NCI-H69 (cell line): ENCODE measurements at places on chromosomes 7 and 10.

GRCh38 chr10:1280466-1281404 is 224.6 kb downstream of the WDR37 start:
- DNase-seq = no peak

DNA sequence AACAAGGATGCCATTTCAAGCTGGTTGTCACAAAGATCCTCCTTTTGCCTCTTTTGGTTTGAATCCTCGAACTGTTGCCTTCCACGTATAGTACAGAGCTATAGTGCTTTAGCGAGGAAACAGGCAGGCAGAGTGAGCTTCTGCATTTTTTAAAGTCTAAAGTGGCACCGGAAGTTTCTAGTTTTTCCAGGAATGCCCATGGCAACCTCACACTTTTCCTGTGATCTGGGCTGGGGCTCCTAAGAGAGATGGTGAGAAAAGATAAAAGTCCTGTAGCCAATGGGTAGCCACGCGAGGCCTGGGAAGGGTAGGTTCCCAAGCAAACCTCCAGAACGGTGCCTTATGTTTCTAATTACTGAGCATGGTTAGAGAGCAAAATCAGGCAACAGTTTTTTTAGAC is 76.7 kb downstream of the CALD1 start:
- DNase-seq = no peak

DNA sequence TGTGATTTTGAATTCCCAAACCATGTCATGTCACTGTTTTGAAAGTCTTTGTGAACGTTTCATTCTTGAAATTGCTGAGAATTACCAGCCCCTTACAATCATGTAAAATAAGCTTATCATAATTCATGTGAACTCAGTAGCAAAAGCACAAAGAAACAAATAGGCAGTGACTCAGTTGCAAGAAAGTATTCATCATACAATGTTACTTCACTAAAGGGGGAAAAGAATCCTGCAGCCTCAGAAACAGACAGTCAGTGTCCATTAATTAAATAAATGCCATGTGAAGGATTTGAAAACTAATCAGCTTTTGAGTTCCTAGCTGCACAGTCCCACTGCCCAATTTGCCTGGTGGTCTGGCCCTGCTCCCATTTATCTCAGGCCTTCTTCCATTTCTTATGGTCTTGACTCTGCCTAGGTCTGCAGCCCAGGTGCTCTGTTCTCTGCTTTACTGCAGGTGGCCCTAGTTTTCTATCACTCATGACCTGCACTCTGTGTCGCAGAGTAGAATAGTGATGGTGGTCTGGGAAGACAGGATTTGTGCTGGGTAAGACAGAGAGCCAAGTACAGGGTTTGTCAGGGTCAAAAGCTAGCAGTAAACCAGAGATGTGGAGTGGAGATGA is 99.7 kb downstream of the PLCE1 start:
- DNase-seq = no peak

- peak; percentile 57 for DNase-seq
These were observed 6.7 kb downstream of the BHLHA15 start for GRCh38 chr7:98217623-98218582.

GRCh38 chr7:83701736-83702135 is 52.8 kb upstream of the SEMA3E start:
- DNase-seq = no peak

DNA sequence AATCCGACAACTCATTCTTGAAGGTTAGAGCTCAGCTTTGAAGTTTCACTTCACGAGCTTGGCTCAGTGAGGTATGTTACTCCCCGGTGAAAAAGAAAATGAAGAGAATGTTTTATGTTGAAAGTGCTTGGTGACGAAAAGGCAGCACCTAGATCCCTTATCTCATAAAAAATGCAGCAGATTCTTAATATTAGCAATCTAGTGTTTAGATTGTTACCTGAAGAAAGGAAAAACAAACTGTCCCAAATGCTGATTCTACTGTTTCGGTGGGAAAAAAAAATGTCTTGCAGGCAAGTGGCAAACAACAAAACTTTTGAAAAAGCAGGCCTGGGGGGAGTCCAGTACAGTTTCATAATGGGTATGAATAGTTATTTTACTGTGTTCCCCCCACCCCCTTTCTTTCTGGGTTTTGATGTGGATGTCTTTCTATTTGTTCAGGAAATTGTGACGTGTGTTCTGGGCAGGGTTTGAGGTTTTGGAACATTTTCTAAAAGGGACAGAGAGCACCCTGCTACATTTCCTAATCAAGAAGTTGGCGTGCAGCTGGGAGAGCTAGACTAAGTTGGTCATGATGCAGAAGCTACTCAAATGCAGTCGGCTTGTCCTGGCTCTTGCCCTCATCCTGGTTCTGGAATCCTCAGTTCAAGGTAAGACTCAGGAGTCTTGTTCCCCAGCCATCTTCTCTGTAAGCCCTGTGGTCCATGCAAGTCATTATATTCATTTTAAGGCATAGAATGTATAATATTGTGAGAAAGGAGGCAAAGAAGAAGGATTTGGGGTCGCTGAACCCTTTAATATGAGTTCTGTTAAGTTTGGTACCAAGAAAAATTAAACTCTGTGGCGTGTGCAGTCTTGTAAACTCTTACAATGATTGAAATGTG is at the start of gene SRGN:
Gene SRGN (plus strand): TSS at position 514 of the 881 bp plus-strand sequence. CDS start 55 bp downstream, at position 569.
- DNase-seq = no peak

DNA sequence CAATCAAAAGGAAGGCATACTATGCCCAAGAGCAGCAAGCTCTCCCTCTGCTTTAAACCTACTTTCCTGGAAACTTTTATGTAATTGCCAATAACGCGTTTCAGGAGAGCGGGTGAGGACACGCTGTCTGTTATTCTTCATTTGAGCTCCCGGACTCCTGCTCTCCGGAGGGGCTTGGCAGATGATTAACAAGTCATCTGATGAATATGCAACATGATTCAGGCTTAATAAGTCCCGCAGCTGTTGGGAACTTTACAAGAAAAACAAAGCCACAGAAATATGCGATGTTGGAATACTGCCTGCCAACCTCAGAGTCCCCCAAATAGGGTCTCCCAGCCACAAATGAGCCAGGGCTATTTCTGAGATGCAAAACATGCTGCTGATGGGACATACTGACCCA is 348.0 kb downstream of the GPAM start:
- DNase-seq = no peak

- DNase-seq = peak; percentile 94
These were observed at the start of gene CABCOCO1 for GRCh38 chr10:61662794-61663259. TSS of gene CABCOCO1 (plus strand) at chr10:61662929. CDS start at chr10:61662973, 44 bp downstream.

GRCh38 chr7:77399816-77400215 is 16.3 kb downstream of the GSAP start:
- no peak for DNase-seq

GRCh38 chr10:117647306-117647705 is 104.8 kb downstream of the EMX2 start:
- DNase-seq = peak; percentile 13

- no peak for DNase-seq
These were observed 10.6 kb upstream of the PWWP2B start for GRCh38 chr10:132386419-132386831.

DNA sequence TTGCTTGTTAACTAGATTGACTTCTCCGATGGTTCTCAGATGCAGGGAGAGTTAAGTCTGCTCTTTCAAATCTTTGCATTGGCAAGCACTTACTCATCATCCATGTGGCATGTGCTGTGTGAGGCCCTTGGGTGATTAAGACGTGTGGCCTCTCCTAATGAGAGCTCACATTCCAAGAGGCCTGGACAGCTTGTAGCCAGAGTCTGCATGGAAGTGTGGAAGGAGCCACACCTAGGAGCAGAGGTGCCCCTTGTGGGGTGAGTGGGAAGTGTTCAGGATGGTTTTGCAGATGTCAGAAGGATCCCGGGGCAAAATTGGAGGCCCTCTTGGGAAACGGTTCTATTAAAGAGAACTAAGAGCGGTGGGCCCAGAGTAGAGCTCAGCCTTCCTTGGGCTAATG is 225.9 kb downstream of the PAXIP1 start:
- DNase-seq = no peak

- no peak for DNase-seq
These were observed 34.7 kb downstream of the TRRAP start for GRCh38 chr7:98913026-98913425.

DNA sequence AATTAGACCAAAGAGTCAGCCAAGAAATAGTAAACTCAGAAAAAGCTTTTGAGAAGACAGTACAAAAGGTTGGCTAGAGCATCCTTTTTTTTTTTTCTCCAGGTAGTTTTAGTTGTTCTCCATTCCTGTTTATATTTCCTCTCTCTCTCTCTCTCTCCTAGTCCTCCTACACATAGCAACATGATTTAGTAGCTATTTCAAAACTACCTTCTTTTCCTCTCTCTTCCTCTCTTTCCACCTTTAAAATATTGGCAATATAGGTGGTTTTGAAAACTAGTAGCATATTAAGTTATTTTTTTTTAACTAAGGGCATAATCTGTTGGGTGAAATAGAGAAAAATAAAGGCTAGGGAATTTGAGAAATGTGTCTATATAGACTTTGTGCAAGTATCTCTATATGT is 5.0 kb downstream of the SKIDA1 start:
- no peak for DNase-seq

DNA sequence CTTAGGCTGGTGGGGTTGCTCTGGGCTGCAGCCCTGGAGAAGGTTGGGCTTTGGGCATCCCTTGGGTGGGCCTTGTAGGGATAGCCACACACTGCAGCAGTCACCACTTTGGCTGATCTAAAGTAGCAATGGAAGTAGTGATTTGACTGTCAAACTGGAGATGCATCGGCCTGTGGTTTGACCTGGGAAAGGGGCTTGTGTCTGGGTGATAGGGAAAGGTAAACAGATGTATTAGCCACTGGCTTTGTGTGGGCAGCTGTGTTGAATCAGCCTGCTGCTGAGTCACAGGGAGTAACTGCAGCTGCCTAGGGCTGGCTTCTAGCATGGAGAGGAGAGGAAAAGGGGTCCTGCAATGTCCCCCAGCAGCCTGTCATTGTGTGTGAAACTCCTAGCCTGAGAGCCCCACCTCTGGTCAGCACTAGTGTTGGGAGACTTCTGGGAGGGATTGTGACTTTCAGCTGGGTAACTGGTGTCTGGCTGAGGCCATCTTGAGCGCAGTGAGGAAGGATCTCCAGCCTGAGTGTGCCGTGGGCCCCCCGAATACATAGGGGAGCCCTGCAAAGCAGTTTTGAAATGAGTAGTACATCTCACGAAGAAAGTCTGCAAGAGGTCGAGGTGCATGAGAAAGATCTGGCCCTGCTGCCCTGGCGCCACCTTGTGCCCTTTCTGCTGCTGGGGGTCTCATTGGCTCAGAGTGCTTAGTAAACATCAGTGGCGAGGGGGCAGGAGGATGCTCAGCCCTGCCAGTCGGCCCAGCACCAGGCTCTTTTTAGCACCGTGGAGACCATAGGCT is 117.3 kb downstream of the FANK1 start:
- DNase-seq = peak; percentile 63

- no peak for DNase-seq
These were observed 15.7 kb upstream of the FLNC start for GRCh38 chr7:128814499-128814898.

- no peak for DNase-seq
These were observed 7.7 kb downstream of the ZNF33B start for GRCh38 chr10:42630537-42631134.

DNA sequence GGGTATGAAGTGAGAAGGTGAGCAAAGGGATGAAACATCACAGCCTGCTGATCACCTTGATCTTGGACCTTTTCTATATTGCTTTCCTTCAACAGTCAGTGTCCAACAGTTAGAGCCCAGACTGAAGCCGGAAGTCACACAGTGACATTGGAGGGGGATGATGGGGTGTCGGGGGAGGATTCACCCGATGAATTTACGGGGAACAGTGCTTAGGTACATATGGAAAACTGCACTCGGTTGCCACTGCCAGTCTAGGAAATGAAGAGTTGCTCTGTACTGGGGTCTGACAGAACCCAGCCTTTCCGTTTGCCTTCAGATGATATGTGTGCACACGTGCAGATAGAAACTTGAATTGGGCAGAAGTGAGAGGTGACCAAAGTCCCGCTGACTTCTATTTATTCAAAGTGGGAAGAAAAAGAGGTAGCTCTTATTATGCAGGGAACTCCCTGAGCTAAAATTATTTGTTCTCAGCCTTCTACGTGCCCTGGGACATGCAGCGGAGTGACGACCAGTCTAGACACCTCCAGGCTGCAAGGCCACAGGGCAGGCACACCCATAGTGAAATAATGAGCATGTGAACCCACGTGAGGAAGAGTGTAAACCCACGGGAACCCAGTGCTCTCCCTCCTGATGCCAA is 107.2 kb upstream of the INHBA start:
- no peak for DNase-seq

GRCh38 chr7:36677769-36678437 is 46.4 kb downstream of the AOAH start:
- DNase-seq = no peak

- DNase-seq = no peak
These were observed 345.8 kb downstream of the KCNMA1 start for GRCh38 chr10:77291596-77292505.

DNA sequence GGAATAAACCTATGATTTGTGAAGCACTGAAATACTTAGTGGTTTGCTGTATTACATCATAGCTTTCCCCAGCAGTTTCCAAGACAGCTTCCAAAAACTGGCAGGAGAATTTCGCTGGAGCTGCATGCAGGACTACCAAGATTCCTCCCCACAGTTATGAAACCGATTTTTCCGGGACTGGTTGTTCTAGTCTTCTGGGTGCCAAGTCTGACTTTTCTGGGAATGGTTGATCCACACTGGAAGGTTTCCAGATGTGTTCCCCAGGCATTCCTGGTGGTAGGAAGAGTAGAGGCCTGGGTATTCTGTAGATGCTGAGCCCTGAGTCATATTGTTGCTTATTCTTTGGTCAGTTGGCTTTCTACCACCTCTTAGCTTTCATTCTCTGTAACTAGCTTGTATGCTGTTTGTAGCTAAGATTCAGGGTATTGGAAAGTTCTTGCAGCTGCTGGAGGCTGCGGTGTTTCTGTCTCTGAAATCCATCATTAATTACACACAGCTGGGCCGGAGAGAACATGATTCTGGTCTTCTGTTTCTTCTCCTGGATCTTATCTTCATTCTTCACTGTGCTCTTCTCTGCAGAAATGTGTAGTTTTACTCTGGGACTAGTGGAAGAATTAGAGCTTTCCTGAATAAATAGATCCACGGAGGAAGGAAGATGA is 6.3 kb downstream of the ABCC2 start:
- no peak for DNase-seq

DNA sequence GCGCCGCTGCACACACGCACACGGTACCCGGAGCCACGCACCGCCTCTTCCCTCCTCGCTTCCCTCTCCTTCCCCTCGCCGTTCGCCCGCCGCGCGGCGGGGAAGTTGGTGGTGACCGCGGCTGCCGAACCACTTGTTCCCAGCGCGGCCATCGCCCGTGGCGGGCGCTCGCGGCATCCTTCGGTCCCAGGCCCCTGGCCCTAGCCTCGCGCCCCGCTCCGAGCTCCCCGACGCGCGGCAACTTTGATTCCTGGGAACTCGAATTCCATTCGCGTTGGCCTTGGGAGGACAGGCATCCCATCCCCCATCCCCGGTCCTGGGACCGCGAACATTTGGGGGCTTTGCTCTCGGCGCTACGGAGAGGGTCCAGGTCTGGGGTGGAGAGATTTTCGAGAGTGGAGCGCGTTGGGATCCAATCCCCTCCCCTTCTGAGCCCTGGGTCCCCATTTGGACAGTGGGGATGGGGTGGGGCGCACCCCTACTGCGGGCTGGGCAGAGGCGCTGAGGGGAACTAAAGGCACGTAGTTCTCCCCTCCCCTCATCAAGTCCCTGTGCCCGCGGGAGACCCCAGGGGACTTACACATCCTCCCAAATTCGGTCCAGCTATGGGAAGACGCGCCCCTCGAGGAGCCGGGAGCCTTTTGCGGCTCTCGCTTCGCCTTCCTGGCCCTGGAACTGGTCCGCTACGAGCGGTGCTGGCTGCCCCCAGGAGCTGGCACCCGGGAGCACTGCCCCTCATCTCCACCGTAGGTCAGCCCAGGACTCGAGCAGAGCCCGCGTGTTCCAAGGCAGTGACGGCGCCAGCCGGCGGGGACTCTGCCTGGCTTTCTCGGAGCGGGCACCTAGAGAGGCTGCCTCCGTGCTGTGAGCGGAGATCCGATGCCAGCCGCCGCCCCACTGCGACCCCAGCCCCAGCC is 834 bp downstream of the CDH23 start:
- peak; percentile 63 for DNase-seq
